ENCODE measurements at places on chromosomes 2 and 18.
A peak's percentile ranks its signal among the peaks of the same experiment; 100 is the strongest.

DNA sequence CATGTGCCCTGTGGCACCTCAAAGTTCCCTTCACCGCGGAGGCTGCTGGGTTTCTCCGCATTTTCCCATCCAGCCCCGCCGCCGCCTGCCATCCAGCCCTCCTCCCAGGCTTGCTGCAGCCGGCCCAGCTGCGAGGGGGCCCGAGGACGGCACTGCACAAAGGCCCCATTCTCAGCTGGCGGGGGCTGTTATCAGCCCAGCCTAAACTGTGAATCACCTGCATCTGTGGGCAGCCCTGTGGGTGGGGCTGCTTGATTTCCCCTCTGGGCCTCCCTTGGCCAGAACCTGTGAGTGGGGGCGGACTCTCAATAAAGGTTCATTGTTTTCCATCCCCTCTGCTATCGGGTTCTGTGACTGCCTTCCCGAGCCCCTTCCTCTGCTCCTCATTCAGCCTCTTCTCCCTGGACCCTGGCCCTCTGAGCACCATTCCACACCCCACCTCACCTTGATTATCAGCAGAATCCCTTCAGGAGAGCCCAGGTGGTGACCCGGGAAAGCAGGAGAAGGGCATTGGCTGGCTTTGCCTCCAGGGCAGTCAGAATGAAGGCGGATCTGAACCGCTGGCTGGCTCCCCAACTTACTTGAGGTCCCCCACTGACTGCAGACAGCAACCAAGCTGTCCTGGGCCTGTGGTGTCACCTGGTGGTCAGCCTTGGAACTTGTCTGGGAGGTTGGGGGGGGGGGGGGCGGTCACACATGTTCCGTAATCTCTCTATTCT, 204.5 kb downstream of the ZFP36L2 start:
- DNase-seq = no peak

GRCh38 chr2:144771348-144771747, 251.4 kb upstream of the ZEB2 start:
- DNase-seq = no peak

DNA sequence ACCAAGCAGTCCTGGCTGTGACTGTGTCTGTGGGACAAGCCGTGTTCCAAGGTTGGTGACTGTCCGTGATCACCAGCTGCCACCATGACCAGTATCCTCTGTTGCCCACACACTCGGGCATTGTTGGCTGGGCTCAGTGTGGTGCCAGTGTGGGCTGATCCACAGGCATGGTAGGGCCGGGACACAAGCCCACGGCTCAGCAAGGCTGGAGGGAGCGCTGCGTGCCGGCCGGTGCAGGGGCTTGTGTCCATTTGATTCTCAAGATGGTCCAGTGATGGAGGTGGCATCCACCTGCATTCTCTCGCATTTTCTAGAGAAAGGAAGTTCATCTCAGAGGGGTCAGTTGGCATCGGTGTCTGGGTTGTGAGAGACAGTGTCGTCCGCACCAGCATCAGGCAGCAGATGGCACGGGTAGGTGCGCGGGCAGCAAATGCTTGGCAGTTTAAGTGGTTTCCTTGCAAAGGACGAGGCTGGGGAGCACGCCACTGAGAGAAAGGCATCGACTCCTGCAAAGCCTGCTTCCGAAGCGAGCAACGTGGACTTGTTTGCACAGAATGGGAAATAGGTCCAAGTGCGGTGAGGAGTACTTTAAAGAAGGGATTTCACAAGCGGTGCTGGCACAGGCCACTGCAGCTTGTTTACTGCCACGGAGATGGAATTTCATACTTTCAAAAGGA, 20.9 kb downstream of the TWIST2 start:
- DNase-seq = peak; percentile 89

DNA sequence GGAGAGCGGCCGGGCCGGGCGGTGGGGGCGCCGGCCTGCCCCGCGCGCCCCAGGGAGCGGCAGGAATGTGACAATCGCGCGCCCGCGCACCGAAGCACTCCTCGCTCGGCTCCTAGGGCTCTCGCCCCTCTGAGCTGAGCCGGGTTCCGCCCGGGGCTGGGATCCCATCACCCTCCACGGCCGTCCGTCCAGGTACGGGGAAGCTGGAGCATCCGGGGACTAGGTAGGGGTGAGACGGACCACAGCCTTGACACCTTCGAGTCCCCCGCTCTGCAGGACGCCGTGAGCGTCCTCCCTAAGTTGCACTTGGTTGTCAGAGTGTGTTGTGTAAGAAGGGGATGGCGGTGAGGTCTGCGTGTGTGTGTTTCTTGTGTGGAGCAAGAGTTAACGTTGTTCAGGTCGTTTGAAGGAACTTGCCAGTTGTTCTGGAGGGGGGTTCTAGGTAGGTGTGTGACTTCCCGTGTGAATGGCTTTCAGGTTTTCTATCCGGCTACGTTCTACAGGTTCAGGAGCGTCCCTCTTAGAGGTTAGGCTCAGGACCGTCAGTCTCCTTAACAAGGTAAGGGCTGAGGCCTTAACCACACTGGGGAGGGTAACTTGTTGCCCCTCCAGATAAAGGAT, 393 bp downstream of the IL1R1 start:
- peak; percentile 63 for DNase-seq

DNA sequence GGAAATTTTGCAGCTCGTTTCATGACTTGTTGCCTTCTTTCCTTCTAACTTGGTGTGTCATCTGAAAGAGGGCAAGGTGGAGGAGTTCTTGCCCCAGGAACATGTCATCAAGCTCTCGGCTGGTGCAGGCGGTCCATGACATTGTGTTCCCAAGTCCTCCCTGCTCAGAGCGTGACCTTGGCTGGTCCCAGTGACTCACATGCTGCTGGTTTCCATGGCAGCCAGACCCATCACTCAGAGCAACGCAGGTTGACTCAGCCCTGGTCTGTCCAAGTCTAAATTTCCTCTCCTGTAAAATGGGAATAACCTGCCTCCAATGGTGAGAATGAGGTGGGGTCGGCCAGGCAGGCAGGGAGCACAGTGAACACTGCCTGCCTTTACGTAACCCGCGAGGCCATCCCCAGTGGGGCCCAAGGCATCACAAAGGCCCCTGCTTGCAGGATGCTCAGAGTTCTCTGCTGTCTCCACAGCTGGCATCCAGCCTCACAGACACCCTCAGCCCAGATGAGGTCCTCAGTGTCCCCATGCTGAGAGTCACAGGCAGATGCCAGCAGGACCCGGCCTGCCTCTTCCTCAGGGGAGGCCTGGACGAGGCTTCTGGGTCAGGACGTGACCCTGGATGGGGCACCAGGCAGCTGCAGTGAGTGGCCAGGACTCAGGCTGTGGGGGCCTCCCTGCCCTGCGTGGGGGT, 143.7 kb downstream of the TPO start:
- DNase-seq = peak; percentile 91

GRCh38 chr2:42010743-42011298, 37.0 kb upstream of the PKDCC start:
- DNase-seq = peak; percentile 86

GRCh38 chr2:147884830-147885229, 40.0 kb downstream of the ACVR2A start:
- no peak for DNase-seq

- no peak for DNase-seq
Measured at GRCh38 chr2:7577769-7578168, 660.6 kb downstream of the RNF144A start.

GRCh38 chr2:72914589-72915319, 2.6 kb upstream of the EMX1 start:
- DNase-seq = no peak

DNA sequence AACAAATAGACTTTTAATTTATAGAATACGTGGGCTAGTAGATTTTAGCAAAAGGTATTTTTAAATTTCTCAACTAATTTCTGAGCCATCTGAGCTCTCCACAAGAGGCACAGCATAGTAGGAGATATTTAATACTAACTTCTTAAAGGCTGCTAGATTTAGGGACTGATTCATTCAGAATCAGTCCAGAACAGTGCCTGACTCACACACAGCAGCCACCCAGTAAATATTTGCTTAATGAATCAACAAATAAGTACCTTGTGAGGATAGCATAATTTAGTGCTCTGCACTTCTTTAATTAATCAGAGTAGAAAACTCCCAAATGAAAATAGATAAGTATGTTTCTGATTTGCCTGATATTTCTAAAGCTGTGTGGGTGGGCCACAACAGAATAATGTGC, 35.6 kb upstream of the SYT4 start:
- DNase-seq = peak; percentile 30

DNA sequence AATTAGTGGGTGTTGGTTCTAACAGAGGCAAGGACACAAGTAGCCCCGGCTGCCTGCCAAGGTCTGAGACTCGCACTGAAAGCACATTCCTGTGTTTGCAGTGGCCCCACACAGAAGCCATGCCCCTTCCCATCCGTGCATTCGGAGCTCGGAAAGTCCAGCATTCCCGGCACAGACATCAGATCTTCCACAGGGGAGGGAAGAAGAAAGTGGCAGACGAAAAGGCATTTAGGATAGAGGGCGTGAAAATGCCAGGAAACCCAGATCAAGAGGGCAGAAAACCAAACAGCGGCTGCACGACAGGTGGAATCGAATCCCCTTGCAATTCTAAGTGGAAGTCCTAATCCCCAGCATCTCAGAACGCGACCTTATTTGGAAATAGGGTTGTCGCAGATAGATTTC, 105.5 kb upstream of the ASB18 start:
- no peak for DNase-seq

DNA sequence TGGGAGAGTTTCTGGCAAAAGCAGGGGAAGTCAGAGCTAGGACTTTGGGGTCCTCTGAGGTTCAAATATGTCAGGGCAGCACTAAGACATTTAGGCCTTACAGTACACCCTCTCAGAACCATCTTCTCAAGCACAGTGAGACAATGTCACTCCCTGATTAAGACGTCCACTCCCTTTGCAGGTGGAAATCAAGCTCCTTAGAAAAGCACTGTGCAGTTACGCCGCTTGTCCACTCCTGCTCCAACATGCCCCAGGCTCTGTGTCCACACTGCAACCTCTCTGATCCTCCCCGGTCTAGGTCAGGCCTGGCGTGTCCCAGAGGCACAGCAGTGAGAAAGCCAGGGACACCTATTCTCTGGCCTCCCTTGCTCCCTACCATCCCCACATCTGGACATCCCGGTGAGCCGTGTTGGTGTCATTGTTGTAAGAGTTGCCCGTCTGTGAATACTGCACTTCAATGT, 528.6 kb upstream of the ID2 start:
- DNase-seq = no peak

DNA sequence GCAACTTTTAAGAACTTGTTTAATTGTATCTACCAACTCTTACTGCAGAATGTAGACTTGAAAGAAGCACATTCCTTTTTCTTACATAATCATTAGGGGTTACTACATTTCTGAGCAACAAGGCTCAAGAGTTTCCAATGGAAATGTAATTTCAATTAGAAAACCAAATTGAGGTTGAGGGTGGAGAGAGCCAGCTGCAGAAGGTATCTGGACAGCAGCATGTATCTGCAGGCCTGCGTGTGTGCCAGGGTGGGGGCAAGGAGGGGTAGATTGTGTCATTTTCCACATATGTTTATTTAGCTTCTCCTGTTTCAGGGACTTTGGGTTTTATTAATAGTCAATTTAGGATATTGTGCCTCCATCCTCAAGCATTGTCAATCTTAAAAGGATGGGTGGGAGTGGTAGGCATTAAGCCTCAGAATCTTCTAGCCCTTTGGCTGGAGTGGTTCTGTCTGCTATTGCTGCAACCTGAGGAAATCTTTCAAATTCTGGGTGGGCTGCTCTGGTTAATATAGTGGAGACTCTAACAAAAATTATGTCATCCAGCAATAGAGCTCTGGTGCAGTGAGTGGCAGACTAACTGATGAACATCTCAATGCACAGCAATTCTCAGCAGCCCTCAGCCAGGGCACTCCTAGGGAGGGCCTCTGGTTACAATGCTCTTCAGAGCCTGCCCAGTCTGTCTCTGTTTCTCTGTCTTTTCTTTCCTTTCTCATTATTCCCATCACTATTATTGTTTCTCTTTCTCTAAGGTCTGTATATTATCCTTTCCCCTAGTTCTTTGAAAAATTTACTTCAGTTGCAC, 151.4 kb downstream of the RPIA start:
- no peak for DNase-seq

DNA sequence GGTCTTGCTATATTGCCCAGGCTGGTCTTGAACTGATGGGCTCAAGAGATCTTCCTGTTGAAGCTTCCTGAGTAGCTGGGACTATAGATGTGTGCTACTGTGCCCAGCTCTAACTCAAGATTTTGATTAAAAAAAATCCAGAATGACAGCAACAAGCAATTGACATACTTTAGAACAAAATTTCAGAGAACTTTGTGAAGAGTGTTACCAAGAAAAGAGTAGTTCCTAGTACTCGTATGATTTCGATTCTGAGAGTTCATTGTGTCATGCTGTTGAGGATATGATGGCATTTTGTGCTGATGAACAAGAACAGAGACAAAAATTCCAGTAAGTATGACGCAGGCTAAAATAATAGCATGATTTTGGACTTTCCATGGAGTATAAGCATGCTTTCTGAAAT, 90.2 kb upstream of the TWSG1 start:
- DNase-seq = no peak

GRCh38 chr18:5284808-5285207, 10.7 kb downstream of the ZBTB14 start:
- peak; percentile 50 for DNase-seq

DNA sequence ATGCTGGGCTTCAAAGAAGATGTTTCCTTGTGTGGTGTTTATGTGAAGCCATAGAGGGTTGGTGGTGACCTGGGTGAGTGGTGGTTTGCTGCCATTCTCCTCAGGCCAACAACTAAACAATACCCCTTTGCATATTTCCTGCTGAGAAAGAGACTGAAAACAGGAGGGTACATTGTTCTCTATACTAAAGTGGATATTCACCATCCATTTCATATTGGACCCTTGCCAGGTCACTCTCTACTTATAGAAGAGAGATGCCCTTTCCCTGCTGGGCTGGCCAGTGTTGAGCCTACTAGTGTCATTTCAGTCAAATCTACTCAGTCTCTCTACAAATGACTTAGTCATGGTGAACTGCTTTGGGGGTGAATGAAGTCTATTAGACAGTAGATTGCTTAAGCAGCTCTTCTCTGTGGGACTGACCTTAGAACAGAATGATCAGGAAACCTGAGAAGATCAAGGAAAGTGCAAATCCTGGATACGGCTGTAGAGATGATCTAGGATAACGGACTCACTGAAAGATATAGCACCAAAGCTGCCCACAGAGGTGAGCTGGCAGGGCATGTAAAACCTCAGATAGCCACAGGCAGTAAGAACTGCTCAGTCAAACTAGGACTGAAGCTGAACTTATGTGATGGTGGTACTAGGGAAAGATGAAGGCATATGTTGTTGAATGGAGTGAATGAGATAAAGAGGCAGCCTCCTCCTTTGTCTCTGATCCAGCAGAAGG, 154.9 kb downstream of the MYO3B start:
- no peak for DNase-seq

- peak; percentile 47 for DNase-seq
Measured at GRCh38 chr2:221533299-221533698, 38.8 kb downstream of the EPHA4 start.

DNA sequence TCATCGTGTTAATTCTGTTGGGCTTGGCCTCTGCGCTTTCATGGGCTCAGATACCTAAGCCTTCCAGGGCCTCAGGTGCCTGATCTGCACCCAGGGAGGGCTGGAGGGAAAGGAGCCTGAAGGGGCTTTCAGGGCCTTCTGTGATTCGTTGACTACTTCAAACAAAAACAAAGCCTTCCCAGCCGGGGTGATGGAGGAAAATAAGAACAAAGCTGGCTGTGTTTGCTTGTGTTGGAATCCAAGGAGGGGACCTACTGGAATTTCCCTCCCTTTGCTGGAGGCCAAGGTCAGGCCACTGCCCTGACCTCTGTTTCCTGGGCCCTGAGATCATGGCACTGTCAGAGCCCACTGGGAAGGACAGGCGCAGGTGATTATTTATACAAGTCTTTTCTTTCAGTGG, 135.3 kb downstream of the KLHL29 start:
- no peak for DNase-seq

GRCh38 chr2:40281021-40281940, 170.6 kb downstream of the SLC8A1 start:
- peak; percentile 88 for DNase-seq
